ENCODE measurements at places on chromosomes 13 and 19.

DNA sequence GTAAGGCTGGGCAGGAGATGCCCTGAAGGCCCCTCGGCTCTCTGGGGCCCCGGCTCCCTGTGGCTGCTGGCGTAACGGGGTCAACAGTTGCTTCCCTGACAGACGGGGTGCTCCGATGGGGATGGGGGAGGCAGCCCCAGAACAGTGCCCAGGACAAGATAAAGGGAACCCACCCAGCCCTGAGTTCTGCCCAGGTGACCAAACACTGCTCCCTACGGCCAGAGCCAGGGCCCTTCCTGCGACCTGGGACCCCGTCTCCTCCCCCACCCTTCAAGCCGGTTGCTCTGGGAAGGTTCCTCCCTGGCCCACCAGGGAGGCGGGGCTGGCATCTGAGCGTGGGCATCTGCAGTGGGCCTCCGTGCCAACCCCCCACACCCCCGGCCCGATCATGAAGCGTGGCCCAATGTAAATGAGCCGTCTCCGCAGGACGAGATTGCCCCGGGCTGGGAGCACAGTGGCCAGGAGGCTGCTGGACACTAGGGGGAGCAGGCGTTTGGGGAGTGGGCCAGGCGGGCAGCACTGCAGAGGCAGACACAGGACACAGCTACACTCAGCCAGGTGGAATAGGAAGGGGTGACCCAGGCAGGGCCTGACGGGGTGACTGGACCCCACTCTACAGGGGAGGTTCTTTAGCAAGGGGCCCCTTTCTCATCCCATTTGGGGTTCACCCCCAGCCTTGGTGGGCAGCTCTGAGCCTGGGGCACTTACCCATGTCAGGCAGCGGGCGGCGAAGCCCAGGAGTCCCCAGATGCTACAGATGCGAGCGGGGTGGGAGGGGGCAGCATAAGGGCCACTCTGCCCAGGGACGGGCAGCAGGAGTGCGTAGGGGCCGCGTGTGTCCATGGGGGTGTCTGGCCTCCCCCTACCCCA is 1.2 kb upstream of the NKPD1 start:
- no peaks in the 10 kb centered on the region for H3K4me1 ChIP-seq
- peaks cover 6% of the 10 kb centered on the region for H3K27me3 ChIP-seq
- no peak overlapping the region for H3K4me3 ChIP-seq
- no peak overlapping the region for H3K27ac ChIP-seq
- DNase-seq = peak; percentile 31

DNA sequence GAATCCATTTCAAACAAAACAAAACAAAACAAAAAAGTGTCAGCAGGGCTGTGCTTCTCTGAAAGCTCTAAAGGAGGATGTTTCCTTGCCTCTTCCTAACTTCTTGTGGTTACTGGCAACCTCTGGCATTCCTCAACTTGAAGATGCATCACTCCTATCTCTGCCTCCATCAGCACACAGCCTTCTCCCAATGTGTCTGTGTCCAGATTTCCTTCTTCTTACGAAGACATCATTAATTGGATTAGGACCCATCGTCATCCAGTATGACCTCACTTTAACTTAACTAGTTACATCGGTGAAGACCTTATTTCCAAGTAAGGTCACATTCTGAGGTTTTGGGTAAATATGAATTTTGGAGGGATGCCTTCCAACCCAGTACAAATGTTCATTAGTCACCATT is 33.8 kb upstream of the GTF2F2 start:
- H3K4me1 ChIP-seq = peaks cover 4% of the 10 kb centered on the region
- H3K36me3 ChIP-seq = no peaks in the 10 kb centered on the region
- no peak overlapping the region for H3K27ac ChIP-seq
- no peak for DNase-seq
- H3K27me3 ChIP-seq = no peaks in the 10 kb centered on the region

DNA sequence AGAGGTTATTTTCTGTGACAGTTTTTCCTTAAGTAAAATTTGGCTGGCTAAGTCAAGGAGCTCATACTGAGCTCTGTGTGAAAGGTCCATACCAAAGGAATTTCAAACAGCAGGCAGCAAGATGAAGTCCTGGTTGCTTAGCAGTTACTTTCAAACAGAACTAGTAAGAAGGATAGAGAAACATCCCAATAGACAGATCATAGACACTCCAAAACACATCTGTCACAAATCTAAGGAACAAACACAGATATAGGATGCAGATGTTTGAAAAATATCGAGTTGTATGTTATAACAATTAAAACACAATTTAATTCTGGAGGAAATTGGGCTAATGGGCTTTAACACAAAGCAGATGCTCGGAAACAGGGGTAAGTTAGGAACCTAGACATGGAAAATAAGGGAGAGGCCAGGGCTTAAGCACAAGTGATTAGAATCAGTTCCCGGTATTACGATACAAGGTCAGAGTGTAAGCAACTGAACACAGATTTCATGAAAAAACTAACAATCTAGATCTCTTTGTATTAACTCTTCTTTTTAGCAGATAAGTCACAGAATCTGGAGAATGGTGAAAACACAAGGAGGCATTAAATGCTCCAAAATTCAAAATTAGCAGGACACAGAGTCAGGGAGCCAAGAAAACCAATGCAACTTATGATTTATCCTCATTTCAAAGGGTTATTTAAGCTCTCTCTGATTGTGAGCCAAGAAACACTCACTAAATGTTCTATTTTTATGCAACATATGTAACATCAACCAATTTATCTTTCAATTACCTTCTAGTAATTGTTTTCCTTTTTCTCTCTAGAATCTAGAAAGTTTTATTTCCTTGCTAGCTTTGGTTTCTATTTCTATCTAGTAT is 1992.9 kb upstream of the PCDH20 start:
- H3K27me3 ChIP-seq = no peaks in the 10 kb centered on the region
- no peaks in the 10 kb centered on the region for H3K36me3 ChIP-seq
- peak; percentile 62 for DNase-seq
- no peak overlapping the region for H3K4me3 ChIP-seq
- H3K4me1 ChIP-seq = no peaks in the 10 kb centered on the region
- no peak overlapping the region for H3K27ac ChIP-seq

GRCh38 chr13:104422668-104423067 is 1356.5 kb upstream of the SLC10A2 start:
- no peaks in the 10 kb centered on the region for H3K27me3 ChIP-seq
- no peak for DNase-seq
- no peaks in the 10 kb centered on the region for H3K4me1 ChIP-seq
- no peaks in the 10 kb centered on the region for H3K36me3 ChIP-seq
- H3K27ac ChIP-seq = no peak overlapping the region

- no peaks in the 10 kb centered on the region for H3K36me3 ChIP-seq
- H3K4me1 ChIP-seq = no peaks in the 10 kb centered on the region
- DNase-seq = no peak
- H3K4me3 ChIP-seq = no peak overlapping the region
- H3K27me3 ChIP-seq = no peaks in the 10 kb centered on the region
- H3K27ac ChIP-seq = no peak overlapping the region
These were observed 232.6 kb upstream of the HTR2A start for GRCh38 chr13:47129461-47129860.

DNA sequence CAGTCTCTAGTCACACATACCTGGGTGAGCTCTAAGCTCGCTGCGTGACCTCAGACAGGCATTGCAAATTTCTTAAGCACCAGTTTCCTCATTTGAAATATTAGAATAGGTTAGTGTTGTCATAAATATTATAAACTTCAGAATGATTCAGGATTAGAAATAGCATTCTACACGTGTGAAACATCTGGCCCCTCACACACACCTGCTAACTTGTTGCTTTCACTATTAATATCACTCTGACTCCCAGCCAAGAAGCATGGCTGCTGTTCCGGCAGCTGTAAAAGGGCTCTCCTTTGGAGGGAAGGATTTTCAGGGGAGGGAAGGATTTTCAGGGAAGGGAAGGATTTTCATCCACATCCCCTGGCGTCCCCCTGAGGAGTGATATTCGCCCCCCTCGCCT is 161.3 kb upstream of the GPR12 start:
- no peak overlapping the region for H3K27ac ChIP-seq
- no peak overlapping the region for H3K4me3 ChIP-seq
- no peaks in the 10 kb centered on the region for H3K36me3 ChIP-seq
- peaks cover 5% of the 10 kb centered on the region for H3K27me3 ChIP-seq
- no peaks in the 10 kb centered on the region for H3K4me1 ChIP-seq
- DNase-seq = no peak

DNA sequence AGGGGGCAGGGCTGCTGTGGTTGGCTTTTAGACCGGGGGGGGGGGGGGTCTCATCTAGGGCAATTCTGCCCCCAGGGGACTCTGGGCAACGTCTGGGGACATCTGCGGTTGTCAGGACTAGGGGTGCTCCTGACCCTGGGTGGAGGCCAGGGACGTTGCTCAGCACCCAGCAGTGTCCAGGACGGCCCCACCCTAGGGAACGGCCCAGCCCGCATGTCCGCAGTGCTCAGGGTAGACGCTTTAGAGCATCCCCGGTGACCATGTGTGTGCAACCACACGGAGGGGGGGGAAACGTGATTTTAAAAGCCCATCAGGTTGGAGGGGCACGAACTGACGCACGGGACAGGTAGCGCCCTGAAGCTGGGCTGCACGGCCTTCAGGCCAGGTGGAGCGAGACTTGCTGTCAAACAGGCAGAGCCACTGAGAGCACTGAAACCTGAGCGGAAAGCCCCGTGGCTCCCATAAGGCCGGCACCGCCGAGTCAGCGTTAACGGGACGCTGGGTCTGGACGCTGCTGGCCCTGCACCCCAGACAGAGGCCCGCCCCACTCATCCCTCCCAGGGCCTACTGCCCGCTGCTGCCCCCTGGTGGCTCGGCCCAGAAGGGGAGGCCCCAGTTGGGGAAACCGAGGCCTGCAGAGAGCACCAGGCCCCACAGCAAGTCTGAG is 8.3 kb downstream of the CACTIN start:
- no peaks in the 10 kb centered on the region for H3K4me1 ChIP-seq
- H3K36me3 ChIP-seq = peaks cover 13% of the 10 kb centered on the region

GRCh38 chr19:18131841-18132596 is 20.9 kb upstream of the PIK3R2 start:
- H3K4me1 ChIP-seq = no peaks in the 10 kb centered on the region
- no peaks in the 10 kb centered on the region for H3K27me3 ChIP-seq
- DNase-seq = no peak

- H3K27ac ChIP-seq = no peak overlapping the region
- no peaks in the 10 kb centered on the region for H3K4me1 ChIP-seq
- no peak overlapping the region for H3K4me3 ChIP-seq
- H3K27me3 ChIP-seq = no peaks in the 10 kb centered on the region
- peak; percentile 94 for DNase-seq
- H3K36me3 ChIP-seq = no peaks in the 10 kb centered on the region
These were observed 128.7 kb downstream of the UGGT2 start for GRCh38 chr13:95924389-95924994.

DNA sequence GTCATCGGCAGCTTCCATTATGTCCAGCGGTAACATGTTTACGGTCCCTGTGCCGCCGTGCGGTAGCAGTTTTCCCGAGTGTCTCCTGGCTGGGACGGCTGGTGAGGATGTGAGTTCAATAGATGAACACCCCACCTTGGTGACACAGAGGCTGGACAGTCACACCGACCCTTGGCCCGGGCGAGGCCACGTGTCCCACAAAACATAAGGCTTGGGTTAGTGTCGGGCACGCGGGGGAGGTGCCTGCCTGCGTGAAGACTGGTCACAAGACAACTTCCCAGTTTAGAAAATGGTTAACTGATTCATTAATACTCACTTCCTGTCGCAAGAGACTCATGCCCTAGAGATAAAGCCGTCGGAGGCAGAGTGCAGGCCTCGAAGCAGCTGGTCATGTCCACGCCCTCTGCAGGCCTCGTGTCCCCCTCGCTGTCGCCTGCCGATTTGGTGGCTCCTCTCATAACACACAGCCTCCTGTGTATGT is 17.2 kb downstream of the RASA3 start:
- peak; percentile 92 for DNase-seq
- no peak overlapping the region for H3K4me3 ChIP-seq
- H3K4me1 ChIP-seq = peaks cover 52% of the 10 kb centered on the region
- H3K36me3 ChIP-seq = peaks cover 11% of the 10 kb centered on the region
- H3K27me3 ChIP-seq = no peaks in the 10 kb centered on the region
- peak overlapping the region; percentile 95 for H3K27ac ChIP-seq

- H3K36me3 ChIP-seq = no peaks in the 10 kb centered on the region
- H3K27me3 ChIP-seq = no peaks in the 10 kb centered on the region
- no peak overlapping the region for H3K4me3 ChIP-seq
- H3K4me1 ChIP-seq = peaks cover 4% of the 10 kb centered on the region
- peak overlapping the region; percentile 23 for H3K27ac ChIP-seq
These were observed 122.1 kb downstream of the COG6 start for GRCh38 chr13:39777527-39778061.

- no peak overlapping the region for H3K4me3 ChIP-seq
- peaks cover 4% of the 10 kb centered on the region for H3K4me1 ChIP-seq
- no peaks in the 10 kb centered on the region for H3K27me3 ChIP-seq
- H3K27ac ChIP-seq = no peak overlapping the region
- no peaks in the 10 kb centered on the region for H3K36me3 ChIP-seq
- DNase-seq = peak; percentile 90
These were observed 51.7 kb upstream of the EEF1AKMT1 start for GRCh38 chr13:20825477-20825875.

Data from fibroblast of lung (primary cell).